GM03348 (cell line): ENCODE measurements at places on chromosomes 3 and 15.

DNA sequence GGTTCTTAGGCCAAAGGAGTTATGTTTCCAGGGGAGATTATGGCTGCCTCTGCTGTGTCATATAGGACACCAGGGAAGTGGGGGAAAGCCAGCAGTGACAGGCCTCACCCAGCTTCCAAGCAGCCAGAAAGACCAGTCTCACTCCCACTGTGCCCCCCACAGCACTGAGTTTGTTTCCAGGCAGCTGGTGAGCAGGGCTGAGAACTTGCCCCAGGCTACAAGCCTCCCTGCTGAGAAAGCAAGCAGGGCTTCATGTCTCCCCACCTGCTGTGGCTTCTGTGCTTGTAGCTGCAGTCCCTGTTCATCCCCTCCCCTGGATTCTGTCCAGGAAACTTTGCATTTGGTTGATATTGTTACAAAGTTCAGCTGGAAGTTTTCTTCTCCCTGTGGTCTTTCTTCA lies 376.3 kb downstream of the PDCD6IP start:
- DNase-seq, result no peak

DNA sequence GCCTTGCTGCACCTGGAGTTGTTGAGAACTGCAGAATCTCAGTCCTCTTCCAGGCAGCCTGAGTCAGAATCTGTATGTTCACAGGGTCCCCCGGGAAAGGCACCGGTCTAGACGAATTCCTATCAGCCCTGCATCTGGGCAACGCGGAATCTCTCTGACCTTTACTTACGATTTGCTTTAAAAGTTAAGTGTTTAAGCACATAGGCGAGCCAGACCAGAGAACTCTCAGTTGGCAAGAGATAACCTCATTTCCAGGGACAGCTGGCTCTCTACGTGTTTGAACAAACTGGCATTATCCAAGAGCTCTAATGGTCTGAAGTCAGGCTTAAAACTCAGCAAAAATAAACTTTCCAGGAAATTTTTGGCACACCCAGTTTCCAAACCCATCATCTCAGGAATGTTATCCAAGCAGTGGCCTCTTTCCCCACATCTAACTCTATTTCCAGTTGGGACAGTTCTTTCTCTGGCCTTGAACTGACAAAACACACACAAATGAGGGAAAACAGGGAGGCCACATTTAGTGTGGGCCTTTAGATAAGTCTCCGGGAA lies 53.4 kb downstream of the HES1 start:
- peak; percentile 14 for DNase-seq

DNA sequence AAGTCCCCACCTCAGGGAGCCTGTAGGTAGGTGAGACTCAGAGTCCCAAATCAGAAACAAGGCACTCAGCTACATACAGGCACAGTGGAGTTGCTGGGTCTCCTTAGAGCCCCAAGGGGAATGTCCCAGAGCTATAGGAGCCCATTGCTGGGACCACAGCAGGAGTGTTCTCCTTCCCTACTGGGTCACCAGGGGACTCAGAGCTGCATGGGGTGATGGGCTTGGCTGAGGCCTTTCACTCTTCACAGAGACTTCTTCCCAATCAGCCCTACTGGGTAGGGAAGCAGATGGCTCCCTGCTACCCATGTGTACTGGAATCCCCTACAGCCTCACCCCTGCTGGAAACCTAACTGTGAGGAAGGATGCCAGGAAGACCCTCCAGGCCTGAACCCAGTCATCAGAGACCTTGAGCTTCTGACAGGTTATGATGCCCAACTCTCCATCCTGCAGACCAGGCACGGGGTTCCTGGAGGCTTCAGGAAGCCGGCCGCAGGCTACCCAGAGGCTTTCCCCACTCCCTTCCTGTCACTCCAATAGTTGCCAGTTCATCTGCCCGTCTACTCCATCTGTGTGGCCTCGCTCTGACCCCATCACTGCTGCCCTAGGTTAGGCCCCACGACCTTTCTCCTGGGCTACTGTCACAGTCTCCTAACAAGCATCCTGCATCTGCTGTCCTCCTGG lies 24.0 kb downstream of the RASGRF1 start:
- no peak for DNase-seq

- peak; percentile 89 for DNase-seq
Measured at GRCh38 chr3:53238051-53238850, 17.6 kb downstream of the TKT start.

- DNase-seq, result peak; percentile 6
Measured at GRCh38 chr15:25176991-25177954, 222.5 kb downstream of the SNRPN start.
